Osteoblast (primary cell): ENCODE measurements at places on chromosomes 5 and 9. TPM values are rescaled to one million over a fixed set of nuclear protein-coding genes. Genes with fewer than 3 reads are reported as not detected.
A peak's percentile ranks its signal among the peaks of the same experiment; 100 is the strongest.

- DNase-seq, result no peak
- H3K27ac ChIP-seq, result no peak overlapping the region
- H3K27me3 ChIP-seq, result no peaks in the 10 kb centered on the region
- H3K4me3 ChIP-seq, result no peak overlapping the region
Measured at GRCh38 chr9:121297389-121297788, 29.4 kb downstream of the GSN start.

DNA sequence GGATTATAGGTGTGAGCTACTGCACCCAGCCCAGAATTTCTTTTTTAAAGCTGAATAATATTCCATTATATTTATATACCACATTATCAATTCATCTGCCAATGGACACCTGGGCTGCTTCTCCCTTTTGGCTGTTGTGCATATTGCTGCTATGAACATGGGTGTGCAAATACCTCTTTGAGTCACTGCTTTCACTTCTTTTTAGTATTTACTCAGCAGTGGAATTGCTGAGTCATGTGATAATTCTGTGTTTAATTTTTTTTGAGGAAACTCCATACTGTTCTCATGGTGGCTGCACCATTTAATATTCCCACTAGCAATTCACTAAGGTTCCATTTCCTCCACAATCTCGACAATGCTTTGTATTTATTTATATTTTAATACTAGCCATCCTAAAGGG is 36.1 kb upstream of the KIF4B start:
- H3K36me3 ChIP-seq, result no peaks in the 10 kb centered on the region
- no peak for DNase-seq
- no peaks in the 10 kb centered on the region for H3K4me1 ChIP-seq

GRCh38 chr5:10445352-10445751 is 3.7 kb downstream of the ROPN1L start:
- no peaks in the 10 kb centered on the region for H3K27me3 ChIP-seq
- peaks cover 16% of the 10 kb centered on the region for H3K4me1 ChIP-seq
- no peak overlapping the region for H3K27ac ChIP-seq

The ANKRD18A gene
- total RNA-seq, result under 0.01 TPM in 1 of 2 replicates, not detected in the other

The OR1B1 gene
- not detected in 2 replicates for total RNA-seq

The ORM2 gene
- not detected in 2 replicates for total RNA-seq

The FBXO10 gene
- 27.7 and 28.6 TPM in 2 replicates for total RNA-seq

The RABGAP1 gene
- total RNA-seq, result 49.2 and 56.9 TPM in 2 replicates

DNA sequence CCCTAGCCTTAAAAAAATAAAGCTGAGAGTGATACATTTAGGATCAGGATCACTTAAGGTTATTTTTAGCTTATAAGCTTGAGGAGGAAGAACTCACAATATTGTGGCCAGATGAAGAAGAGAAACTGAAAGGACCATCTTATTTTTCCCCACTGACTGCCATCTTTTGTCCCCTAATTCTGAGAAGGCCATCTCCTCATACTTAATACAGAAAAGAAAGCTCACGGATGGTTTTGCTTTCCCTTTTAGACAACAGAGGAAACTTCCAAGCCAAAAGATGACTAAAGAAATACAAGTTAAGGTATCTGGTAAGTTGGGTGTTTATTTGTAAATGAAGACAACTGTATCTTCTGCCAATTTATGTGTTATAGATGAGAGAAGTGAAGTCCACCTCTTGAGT is 36.4 kb downstream of the ERAP1 start:
- no peaks in the 10 kb centered on the region for H3K4me1 ChIP-seq
- no peak for DNase-seq
- H3K27ac ChIP-seq, result no peak overlapping the region

GRCh38 chr9:107620801-107621200 is 131.2 kb upstream of the KLF4 start:
- H3K4me3 ChIP-seq, result no peak overlapping the region
- H3K4me1 ChIP-seq, result no peaks in the 10 kb centered on the region
- DNase-seq, result peak; percentile 4

The NDOR1 gene
- total RNA-seq, result 5.0 and 6.2 TPM in 2 replicates

The PLPPR1 gene
- total RNA-seq, result not detected in 2 replicates

- H3K36me3 ChIP-seq, result no peaks in the 10 kb centered on the region
- H3K4me1 ChIP-seq, result no peaks in the 10 kb centered on the region
- no peak overlapping the region for H3K4me3 ChIP-seq
Measured at GRCh38 chr5:33538201-33538600, 97.4 kb downstream of the TARS1 start.

- H3K4me1 ChIP-seq, result no peaks in the 10 kb centered on the region
- H3K27ac ChIP-seq, result no peak overlapping the region
- no peak overlapping the region for H3K4me3 ChIP-seq
- H3K27me3 ChIP-seq, result no peaks in the 10 kb centered on the region
Measured at GRCh38 chr5:41817625-41818301, 52.5 kb downstream of the OXCT1 start.

The POU5F2 gene
- total RNA-seq, result 1.8 and 2.9 TPM in 2 replicates

- peak; percentile 99 for DNase-seq
- peak overlapping the region; percentile 48 for H3K4me3 ChIP-seq
- no peaks in the 10 kb centered on the region for H3K27me3 ChIP-seq
- H3K4me1 ChIP-seq, result peaks cover 30% of the 10 kb centered on the region
- H3K36me3 ChIP-seq, result no peaks in the 10 kb centered on the region
Measured at GRCh38 chr5:179378441-179379271, 33.4 kb upstream of the ADAMTS2 start.

The G3BP1 gene
- 121 and 145 TPM in 2 replicates for total RNA-seq

The NIPBL gene
- total RNA-seq, result 22.8 and 29.5 TPM in 2 replicates

The PITX1 gene
- 8.3 and 9.8 TPM in 2 replicates for total RNA-seq

- DNase-seq, result no peak
- peaks cover 2% of the 10 kb centered on the region for H3K36me3 ChIP-seq
- peak overlapping the region; percentile 66 for H3K27ac ChIP-seq
- H3K4me1 ChIP-seq, result peaks cover 24% of the 10 kb centered on the region
Measured at GRCh38 chr5:173056783-173057061, 570 bp downstream of the CREBRF start.

The PCDH12 gene
- under 0.01 TPM in 1 of 2 replicates, not detected in the other for total RNA-seq

DNA sequence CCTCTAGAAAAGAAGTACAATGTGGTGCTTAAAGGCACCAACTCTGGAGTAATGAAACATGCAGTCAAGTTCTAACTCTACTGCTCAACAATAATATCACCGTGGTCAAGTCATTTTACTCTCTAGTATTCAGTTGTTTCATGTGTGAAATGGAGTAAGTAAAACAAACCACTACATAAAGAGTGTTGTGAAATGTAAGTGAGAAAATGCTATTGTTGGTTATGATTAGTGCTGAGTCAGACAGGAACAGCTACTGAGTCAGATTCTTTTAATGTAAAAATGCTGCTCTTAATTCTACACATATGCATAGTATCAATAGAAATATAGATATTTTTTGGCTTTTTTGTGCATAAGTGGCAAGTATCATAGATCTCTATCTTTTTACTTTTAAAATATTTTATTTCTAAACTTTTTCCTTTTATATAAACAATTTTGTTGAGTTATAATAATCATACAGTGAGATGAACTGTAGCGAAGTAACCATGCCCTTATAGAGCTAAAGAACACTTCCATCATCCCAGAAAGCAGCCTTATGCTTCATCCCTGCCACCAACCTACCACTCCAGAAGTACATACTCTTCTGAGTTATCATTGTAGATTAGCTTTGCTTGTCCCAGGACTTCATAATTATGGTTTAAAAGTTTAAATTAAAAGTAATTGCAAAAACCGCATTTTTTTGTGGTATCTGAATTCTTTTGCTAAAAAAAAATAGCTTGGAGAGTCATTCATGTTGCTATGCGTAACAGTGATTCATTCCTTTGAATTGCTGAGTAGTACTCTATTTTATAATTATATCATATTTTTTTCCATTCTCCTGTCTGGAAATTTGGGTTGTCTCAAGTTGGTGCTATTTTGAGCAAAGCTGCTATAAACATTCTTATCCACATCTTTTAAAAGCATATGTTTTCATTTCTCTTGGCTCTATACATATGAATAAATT is 548.2 kb upstream of the CLINT1 start:
- H3K36me3 ChIP-seq, result no peaks in the 10 kb centered on the region
- H3K4me3 ChIP-seq, result no peak overlapping the region
- peaks cover 11% of the 10 kb centered on the region for H3K4me1 ChIP-seq

DNA sequence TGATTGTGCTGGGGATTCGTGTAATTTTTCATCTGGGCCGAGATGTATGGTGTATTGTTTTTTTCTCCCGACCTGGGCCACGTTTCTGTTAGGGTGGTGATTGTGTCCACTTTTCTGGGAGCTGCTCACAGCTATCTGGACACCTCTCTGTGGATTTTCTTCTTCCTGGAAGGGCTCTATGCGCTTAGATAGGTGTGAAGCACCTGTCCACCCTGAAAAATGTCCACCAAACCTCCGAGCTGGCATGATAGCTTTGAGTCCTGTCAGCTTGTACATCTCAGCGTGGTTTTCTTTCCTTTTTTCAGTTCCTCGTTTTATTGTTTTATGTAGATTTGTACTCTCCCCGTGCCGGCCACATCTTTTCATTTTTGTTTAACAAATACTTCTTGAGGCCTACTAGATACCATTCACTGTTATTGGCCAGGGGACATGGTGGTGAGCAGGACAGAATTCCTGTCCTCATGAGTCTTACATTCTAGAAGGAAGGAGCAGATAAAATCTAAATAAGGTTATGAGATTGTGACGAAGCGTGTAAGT is 1.1 kb downstream of the UGCG start:
- peaks cover 29% of the 10 kb centered on the region for H3K4me1 ChIP-seq
- H3K27me3 ChIP-seq, result no peaks in the 10 kb centered on the region
- peaks cover 15% of the 10 kb centered on the region for H3K36me3 ChIP-seq
- H3K27ac ChIP-seq, result peak overlapping the region; percentile 97

The F2R gene
- total RNA-seq, result 38.7 and 41.0 TPM in 2 replicates

The CER1 gene
- total RNA-seq, result not detected in 2 replicates

GRCh38 chr9:115364991-115365390 is 247.0 kb upstream of the TNC start:
- H3K27ac ChIP-seq, result no peak overlapping the region
- no peak for DNase-seq
- H3K4me3 ChIP-seq, result no peak overlapping the region

GRCh38 chr5:55410845-55411244 is 103.1 kb downstream of the MTREX start:
- no peaks in the 10 kb centered on the region for H3K27me3 ChIP-seq
- H3K36me3 ChIP-seq, result peaks cover 10% of the 10 kb centered on the region
- no peak overlapping the region for H3K27ac ChIP-seq
- H3K4me3 ChIP-seq, result no peak overlapping the region
